Activated CD4-positive, alpha-beta memory T cell treated with anti-CD3 and anti-CD28 coated beads, Interleukin-2, amount 10 ng/mL, durations not matched to agents 7 days and 5 days (primary cell): ENCODE measurements at places on chromosomes 7 and 10. TPM values are rescaled to one million over a fixed set of nuclear protein-coding genes. Genes with fewer than 3 reads are reported as not detected.
A peak's percentile ranks its signal among the peaks of the same experiment; 100 is the strongest.

DNA sequence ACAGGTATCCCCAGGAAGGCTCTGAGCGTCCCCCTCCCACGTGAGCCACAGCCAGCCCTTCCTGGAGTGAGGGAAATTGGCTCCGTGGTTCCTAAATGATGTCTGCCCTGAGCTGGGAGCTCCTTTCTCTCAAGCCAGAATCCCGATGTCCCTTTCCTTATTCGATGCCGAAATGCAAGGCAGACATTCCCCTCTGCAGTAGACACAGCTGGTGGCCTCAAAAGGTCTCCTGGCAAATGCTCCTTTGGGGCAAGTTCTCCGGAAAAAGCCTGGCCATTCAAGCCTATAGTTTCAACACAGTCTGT lies 98.9 kb downstream of the HIP1 start:
- H3K27ac ChIP-seq = no peak overlapping the region
- H3K27me3 ChIP-seq = peaks cover 7% of the 10 kb centered on the region
- peaks cover 10% of the 10 kb centered on the region for H3K4me1 ChIP-seq
- no peak for DNase-seq

- no peak overlapping the region for H3K27ac ChIP-seq
- no peak overlapping the region for H3K4me3 ChIP-seq
- peak; percentile 77 for DNase-seq
- H3K27me3 ChIP-seq = no peaks in the 10 kb centered on the region
Measured at GRCh38 chr10:103416436-103417147, 20.2 kb downstream of the PDCD11 start.

DNA sequence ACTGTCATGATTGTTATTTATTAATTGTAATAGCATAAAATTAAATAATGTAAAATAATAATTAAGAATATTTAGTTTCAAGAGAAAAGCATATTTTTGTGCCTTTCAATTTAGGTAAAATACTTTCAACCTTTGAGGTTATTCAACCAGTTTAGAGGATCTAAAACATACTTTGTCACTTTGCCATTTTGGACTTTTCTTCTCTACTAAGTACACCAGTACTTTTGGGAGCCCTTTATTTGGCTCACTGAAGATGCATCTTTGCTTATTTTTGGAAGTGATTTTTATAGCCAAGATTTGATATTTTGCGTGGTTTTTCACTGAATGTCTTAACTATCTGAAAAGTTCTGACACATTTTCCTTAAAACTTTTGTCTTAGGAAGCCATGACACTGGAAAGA lies 860.5 kb downstream of the SORCS1 start:
- no peaks in the 10 kb centered on the region for H3K27me3 ChIP-seq
- no peak overlapping the region for H3K4me3 ChIP-seq
- H3K36me3 ChIP-seq = no peaks in the 10 kb centered on the region
- DNase-seq = no peak
- no peak overlapping the region for H3K27ac ChIP-seq
- no peaks in the 10 kb centered on the region for H3K4me1 ChIP-seq

DNA sequence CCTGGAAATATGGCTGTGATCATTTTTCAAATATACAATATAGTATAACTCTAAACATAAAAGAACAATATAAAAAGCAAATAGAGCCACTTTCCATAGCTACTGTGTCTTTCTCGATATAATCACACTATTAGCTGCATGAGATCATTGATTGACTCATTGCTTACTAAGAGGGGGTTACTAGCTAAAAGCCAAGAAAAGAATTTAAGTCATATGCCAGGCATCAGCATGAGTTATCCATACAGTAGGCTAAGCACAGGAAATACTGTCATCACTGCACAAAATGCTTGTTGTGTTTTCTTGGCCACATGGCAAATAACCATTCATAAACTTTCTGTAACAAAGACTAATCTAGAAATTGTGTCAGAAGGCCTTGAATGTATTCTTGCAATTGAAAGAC lies 18.8 kb upstream of the ABCB5 start:
- H3K27ac ChIP-seq = no peak overlapping the region
- peaks cover 5% of the 10 kb centered on the region for H3K27me3 ChIP-seq
- H3K4me1 ChIP-seq = no peaks in the 10 kb centered on the region

DNA sequence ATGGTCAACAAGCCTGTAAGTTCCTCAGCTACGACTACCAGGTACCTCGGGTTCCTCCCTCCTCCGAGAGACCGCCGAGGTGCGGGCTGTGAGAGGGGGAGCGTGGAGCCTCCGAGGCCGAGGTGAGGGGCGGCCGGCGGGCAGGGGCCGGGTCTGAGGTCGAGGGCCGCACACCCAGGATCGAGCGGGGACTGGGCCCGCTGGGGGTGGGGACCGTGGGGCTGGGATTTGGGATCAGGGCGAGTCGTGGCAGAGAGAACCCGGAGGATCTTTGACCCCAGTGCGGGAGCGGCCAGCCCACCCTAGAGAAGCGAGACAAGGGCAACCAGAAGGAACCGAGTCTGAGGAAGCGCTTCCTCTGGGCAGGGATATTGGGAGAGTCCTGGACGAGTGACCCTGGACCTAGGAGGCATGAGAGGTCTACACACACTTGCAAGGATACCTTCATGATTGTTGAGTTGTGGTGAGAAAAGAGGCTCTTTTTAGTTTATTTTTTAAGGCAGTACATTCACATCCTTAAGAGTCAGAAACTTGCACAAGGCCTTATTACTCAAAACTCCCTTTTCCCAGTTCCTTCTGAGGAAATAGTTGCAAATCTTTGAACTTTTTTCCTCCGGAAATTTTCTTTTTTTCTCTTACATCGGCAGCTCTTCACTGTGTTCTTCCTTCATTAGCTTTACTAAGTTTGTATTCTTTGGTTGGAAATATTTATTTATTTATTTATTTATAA lies 395 bp downstream of the ZNF487 start:
- H3K36me3 ChIP-seq = peaks cover 15% of the 10 kb centered on the region
- no peak for DNase-seq
- peak overlapping the region; percentile 66 for H3K27ac ChIP-seq
- no peaks in the 10 kb centered on the region for H3K27me3 ChIP-seq

DNA sequence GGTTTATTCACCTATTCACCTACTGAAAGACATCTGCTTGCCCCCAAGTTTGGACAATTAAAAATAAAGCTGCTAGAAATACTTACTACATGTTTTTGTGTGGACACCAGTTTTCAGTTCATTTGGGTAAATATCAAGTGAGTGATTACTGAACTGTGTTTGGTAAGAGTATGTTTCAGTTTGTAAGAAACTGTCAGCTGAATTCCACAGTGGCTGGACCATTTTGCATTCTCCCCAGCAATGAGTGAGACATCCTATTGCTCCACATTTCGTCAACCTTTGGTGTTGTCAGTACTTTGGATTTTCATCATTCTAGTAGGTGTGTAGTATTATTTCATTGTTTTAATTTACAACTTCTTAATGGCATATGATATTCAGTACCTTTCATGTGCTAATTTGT lies 17.4 kb upstream of the IKZF1 start:
- no peak overlapping the region for H3K4me3 ChIP-seq
- DNase-seq = no peak
- H3K36me3 ChIP-seq = peaks cover 2% of the 10 kb centered on the region
- peaks cover 27% of the 10 kb centered on the region for H3K4me1 ChIP-seq
- H3K27me3 ChIP-seq = peaks cover 9% of the 10 kb centered on the region

GRCh38 chr7:157834501-157835163 lies 497.8 kb downstream of the DNAJB6 start:
- H3K4me3 ChIP-seq = no peak overlapping the region
- no peaks in the 10 kb centered on the region for H3K27me3 ChIP-seq
- no peak overlapping the region for H3K27ac ChIP-seq
- no peak for DNase-seq

- H3K4me1 ChIP-seq = peaks cover 12% of the 10 kb centered on the region
- no peaks in the 10 kb centered on the region for H3K27me3 ChIP-seq
- H3K36me3 ChIP-seq = peaks cover 7% of the 10 kb centered on the region
- H3K4me3 ChIP-seq = no peak overlapping the region
- H3K27ac ChIP-seq = no peak overlapping the region
- DNase-seq = no peak
Measured at GRCh38 chr7:129884495-129884894, 68.3 kb downstream of the UBE2H start.

GRCh38 chr7:41821521-41822213 lies 118.8 kb upstream of the INHBA start:
- no peak for DNase-seq
- no peak overlapping the region for H3K27ac ChIP-seq
- peaks cover 7% of the 10 kb centered on the region for H3K4me1 ChIP-seq
- H3K36me3 ChIP-seq = no peaks in the 10 kb centered on the region
- H3K27me3 ChIP-seq = peaks cover 9% of the 10 kb centered on the region

GRCh38 chr10:75948583-75948982 lies 517.2 kb downstream of the LRMDA start:
- H3K4me3 ChIP-seq = no peak overlapping the region
- no peak overlapping the region for H3K27ac ChIP-seq
- H3K4me1 ChIP-seq = no peaks in the 10 kb centered on the region

DNA sequence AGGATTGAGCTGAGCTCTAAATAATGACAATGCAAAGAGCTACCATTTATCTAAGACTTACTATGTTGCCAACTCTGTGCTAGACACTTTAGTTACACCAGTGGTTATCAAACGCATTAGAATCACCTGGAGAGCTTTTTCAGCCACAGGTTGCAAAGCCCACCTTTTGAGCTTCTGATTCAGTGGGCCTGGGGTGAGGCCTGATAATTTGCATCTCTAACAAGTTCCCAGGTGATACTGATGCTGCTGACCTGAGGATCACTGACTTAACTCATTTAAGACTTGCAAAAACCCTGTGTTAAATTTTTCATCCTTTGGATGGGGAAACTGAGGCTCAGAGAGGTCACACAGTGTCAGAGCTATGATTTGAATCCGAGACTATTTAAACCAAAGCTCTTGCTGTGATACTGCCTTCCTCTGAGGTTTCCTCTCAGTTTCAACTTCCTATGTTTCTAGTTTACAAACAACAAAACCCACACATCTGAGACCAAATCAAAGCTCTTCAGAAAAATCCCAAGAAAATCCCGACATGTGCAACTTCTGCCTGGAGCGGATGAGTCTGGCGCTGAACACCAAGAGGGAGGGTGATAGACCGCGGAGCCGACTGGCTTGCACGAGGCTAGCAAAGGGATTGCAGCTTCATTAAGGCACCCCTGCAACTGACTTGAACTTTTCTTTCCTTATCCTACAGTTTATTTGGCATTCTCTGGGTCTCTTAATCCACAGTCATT lies 124.9 kb downstream of the CYP26A1 start:
- peaks cover 5% of the 10 kb centered on the region for H3K27me3 ChIP-seq
- no peak overlapping the region for H3K4me3 ChIP-seq
- H3K36me3 ChIP-seq = no peaks in the 10 kb centered on the region
- no peak overlapping the region for H3K27ac ChIP-seq
- DNase-seq = no peak
- peaks cover 5% of the 10 kb centered on the region for H3K4me1 ChIP-seq

DNA sequence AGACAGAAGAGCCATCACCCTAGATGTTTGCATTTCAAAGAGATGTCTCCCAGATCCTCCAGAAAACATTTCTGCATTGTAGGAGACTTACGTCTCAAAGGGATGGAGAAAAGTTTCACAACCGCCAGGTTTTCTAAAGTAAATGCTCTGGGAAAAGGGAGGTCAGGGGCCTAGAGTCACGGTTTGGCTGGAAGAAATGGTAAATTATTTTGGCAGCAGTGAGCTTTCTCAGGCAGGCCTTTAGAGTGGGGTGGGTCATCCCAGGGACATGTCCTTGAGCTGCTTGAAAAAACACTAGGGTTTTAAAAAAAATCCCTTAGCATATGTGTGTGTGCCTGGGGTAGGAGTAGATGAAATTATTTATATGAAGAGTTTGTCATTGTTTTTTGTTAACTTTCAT lies 728.8 kb downstream of the TYW1 start:
- H3K4me3 ChIP-seq = no peak overlapping the region
- no peak for DNase-seq
- H3K27ac ChIP-seq = no peak overlapping the region
- no peaks in the 10 kb centered on the region for H3K36me3 ChIP-seq

- no peaks in the 10 kb centered on the region for H3K27me3 ChIP-seq
- no peaks in the 10 kb centered on the region for H3K4me1 ChIP-seq
- DNase-seq = no peak
- H3K36me3 ChIP-seq = no peaks in the 10 kb centered on the region
- H3K4me3 ChIP-seq = no peak overlapping the region
Measured at GRCh38 chr7:146661435-146661834, 544.8 kb downstream of the CNTNAP2 start.

GRCh38 chr10:31678139-31678536 lies 250.5 kb downstream of the ARHGAP12 start:
- H3K4me1 ChIP-seq = no peaks in the 10 kb centered on the region
- no peak overlapping the region for H3K27ac ChIP-seq
- no peak for DNase-seq
- H3K27me3 ChIP-seq = peaks cover 6% of the 10 kb centered on the region
- no peak overlapping the region for H3K4me3 ChIP-seq

DNA sequence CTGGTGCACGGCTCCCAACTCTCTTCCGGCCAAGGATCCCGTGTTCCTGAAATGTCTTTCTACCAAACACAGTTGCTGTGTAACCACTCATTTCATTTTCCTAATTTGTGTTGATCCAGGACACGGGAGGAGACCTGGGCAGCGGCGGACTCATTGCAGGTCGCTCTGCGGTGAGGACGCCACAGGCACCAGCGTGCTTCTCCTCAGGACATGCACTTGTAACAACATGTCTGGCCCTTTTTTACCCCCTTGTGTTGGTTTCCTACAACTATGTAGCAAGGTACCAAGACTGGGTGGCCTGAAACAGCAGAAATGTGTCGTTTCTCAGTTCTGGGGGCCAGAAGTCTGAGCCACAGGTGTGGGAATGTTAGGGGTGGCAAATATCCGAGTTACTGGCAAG lies 18.2 kb downstream of the CALML5 start:
- H3K27ac ChIP-seq = no peak overlapping the region
- DNase-seq = no peak
- no peaks in the 10 kb centered on the region for H3K36me3 ChIP-seq
- no peaks in the 10 kb centered on the region for H3K4me1 ChIP-seq
- no peak overlapping the region for H3K4me3 ChIP-seq

DNA sequence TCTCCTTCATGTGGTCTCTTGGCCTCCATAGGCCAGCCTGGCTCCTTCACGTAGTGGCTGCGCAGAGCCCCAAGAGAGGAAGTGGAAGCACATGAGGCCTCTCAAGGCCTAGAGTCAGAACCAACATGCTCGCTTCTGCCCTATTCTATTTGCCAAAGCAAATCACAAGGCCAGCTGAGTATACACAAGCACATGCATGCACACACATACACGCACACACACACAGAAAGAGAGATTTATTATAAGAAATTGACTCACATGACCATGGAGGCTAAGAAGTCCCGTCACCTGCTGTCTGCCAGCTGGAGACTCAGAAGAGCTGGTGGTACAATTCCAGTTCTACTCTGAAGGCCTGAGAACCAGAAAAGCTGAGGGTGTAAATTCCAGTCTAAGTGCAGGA lies 64.3 kb upstream of the NRP1 start:
- no peak overlapping the region for H3K4me3 ChIP-seq
- DNase-seq = no peak
- no peak overlapping the region for H3K27ac ChIP-seq

- DNase-seq = no peak
- no peak overlapping the region for H3K27ac ChIP-seq
- peaks cover 22% of the 10 kb centered on the region for H3K4me1 ChIP-seq
- H3K4me3 ChIP-seq = no peak overlapping the region
- H3K36me3 ChIP-seq = no peaks in the 10 kb centered on the region
- peaks cover 49% of the 10 kb centered on the region for H3K27me3 ChIP-seq
Measured at GRCh38 chr7:112199672-112200071, 6.5 kb downstream of the DOCK4 start.

SPDYE1 gene
- total RNA-seq = not detected

FGFR2 gene
- total RNA-seq = 0.30 TPM

DYNC1I1 gene
- not detected for total RNA-seq

NCF1 gene
- 1.5 TPM for total RNA-seq

MNX1 gene
- not detected for total RNA-seq

PTPN20 gene
- total RNA-seq = 0.38 TPM

NOS3 gene
- total RNA-seq = 27.7 TPM

TDRD1 gene
- 0.40 TPM for total RNA-seq

MEOX2 gene
- total RNA-seq = not detected

MSANTD7 gene
- 18.7 TPM for total RNA-seq
